ENCODE measurements at places on chromosomes 11 and 22.

DNA sequence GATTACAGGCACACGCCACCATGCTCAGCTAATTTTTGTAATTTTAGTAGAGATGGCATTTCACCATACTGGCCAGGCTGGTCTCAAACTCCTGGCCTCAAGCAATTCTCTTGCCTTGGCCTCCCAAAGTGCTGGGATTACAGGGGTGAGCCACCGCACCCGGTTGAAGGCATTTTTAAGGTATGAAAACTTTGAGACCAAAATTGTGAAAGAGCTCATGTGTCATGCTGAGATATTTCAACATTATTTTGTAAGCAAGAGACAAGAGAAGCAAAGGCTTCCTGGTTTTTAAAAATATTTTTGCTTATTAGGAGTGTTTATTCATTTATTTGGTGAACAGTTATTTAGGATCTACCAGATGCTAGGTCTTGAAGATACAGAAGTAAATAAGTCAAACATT lies 6.8 kb downstream of the NHERF4 start:
- no peak for DNase-seq

DNA sequence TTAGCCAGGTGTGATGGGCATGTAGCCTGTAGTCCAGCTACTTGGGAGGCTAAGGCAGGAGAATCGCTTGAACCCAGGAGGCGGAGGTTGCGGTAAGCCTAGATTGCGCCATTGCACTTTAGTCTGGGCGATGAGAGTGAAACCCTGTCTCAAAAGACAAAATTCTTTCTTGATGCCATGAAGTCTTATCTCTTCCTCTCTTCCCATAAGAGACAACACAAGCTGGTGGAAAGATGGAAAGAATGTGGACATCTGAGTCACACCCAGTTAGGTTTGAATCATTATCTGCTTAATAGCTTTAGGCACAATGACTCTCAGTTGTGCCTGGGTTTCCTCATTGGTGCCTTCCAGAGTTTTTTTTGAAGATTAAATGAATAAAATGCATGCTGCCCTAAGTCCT lies 35.3 kb downstream of the KREMEN1 start:
- DNase-seq: no peak

- DNase-seq: no peak
Measured at GRCh38 chr11:10930224-10930971, 72.5 kb upstream of the ZBED5 start.

- no peak for DNase-seq
Measured at GRCh38 chr22:45552580-45553350, 50.1 kb downstream of the FBLN1 start.

DNA sequence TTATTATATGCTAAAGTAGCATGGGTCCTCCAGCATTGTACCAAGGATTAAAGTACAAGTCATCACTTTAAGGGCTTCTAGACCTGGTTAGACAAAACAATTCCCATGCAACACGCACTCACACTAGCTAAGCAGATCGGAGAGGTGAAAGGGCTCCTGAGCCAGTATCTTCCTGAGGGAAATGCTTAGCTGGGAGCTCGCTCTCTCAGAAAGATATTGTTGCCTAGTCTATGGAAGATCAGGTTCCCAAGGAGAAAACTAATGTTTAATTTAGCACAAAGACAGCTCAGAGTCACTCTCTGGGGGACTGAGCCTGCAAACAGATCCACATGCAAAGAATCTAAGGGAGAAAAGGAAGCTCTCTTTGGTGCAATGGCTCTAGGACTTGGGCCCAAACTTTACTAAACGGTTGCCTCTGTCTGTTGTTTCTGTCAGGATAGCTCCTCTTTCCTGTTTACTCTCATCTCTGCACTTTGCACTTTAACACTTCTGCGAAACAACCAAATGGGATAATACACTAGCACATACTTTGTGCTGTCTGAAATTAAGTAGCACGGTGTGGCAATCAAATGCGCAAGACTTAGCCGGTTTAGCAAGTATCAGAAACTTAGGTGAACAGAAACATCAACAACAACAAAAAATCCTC lies 10.7 kb downstream of the MAML2 start:
- DNase-seq: no peak

GRCh38 chr22:21752276-21752675 lies 16.7 kb upstream of the YPEL1 start:
- DNase-seq: no peak

DNA sequence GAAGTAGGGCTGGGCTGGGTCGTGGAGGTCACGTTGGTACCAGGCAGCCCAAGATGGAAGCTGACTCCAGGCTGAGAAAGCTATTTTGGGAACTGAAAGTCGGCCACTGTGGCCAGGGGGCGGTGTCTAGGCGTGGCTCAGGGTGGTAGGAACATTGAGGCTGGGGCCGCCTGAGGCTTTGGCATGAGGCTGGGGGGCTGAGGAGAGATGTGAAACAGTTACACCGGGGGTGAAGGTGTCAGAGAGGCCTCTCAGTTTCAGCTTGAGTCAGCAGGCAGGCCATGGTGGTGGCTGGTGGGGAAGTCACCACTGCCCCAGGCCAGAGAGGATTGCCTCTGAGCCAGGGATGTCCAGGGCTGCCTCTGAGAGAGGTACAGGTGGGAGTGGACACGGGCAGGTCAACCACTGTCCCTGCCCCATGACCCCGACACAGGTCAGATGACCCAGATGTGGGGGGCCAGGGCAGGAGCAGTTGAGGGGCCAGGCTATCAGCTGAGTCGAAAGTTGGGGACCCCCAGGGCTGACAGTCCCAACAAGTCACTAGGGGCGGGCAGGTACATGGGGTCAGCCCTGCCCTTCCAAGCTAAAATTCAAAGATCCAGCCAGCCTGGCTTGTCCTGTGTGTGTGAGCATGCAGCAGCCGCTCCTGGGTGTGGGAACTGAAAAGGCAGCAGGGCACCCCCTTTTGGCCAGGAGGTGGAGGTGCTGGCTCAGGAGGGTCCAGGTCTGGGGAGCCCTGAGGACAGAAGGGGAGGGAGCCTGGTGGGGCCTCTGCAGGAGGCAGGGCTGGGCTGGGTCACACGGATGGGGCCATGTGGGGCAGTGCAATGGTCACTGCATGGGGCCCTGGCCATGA lies 7.2 kb downstream of the KCNK7 start:
- DNase-seq: no peak

DNA sequence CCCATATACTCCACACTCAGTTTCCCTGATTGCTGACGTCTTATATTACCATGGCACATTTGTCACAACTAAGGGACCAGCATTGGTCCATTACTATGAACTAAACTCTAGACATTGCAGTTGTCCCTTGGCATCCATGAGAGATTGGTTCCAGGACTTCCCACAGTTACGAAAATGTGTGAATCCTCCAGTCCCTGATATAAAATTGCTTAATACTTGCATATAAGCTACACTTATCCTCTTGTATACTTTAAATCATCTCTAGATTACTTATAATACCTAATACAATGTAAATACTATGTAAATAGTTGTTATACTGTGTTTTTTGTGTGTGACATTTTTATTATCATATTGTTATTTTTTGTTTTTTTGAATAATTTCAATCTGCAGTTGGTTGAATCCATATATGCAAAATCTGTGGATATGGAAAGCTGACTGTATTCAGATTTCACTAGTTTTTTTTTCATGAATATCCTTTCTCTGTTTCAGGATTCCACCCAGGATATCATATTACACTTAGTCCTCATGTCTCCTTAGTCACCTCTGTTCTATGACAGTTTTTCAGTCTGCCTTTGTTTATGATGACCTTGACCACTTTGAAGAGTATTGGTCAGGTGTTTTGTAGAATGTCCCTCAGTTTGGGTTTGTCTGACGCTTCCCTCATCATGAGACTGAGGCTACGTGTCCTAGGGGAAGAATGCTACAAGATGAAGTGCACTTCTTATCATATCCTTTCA lies 55.3 kb downstream of the INSC start:
- no peak for DNase-seq

DNA sequence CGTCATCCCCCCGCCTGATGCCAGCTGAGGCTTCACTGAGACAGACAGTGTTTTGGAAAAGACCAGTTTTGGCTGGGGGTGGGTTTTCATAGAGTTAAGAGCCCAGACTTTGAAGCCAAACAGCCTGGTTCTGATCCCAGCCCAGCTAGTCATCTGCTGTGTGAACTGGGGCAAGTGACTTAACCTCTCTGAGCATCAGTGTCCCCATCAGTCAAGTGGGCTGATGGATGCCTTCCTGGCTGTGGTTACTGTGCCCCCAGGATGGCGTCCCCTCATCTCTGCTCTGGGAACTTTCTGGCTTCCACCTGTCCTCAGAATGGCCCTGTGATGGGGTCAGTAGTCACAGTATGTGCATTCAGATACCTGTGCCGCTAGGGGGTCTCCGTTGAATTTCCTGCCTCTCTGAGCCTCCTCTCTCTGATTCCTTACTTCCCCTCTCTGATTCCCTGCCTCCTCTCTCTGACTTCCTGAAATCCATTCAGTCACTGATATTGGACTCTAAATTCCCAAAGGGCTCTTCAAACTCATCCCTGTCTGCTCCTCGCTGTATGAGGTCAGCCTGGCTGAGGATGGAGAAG lies 2.4 kb downstream of the RASD2 start:
- no peak for DNase-seq

DNA sequence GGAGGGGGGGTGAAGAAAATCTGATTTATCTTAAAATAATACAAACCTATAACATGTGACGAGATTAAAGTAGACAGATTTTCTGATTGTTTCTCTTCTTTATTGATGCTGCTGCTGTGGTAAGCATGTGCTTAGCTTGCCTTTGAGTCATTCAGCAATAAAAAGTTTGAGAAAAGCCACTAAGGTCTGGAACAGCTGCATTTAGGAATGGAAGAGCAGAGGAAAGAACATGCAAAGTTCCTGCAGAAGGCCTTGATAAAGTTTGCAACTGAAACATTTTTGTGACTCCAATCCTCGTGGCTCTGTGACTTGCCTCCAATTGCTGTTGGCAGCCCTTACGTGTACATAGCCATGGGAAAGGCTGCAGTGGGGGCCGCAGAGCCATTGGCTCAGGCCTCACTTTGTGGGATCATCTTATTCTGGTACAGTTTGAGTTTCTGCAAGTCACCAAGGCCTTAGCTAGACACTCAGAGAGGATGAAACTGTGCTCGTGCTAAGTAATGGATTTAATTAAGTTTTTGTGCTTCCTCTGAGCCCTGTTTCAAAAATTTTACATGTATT lies 370.2 kb downstream of the AASDHPPT start:
- DNase-seq: no peak

- DNase-seq: no peak
Measured at GRCh38 chr11:78420796-78421209, 3.2 kb upstream of the GAB2 start.

- no peak for DNase-seq
Measured at GRCh38 chr11:19669511-19669910, 43.1 kb upstream of the NAV2 start.

GRCh38 chr11:1230456-1231395 lies 7.9 kb downstream of the MUC5B start:
- DNase-seq: no peak

DNA sequence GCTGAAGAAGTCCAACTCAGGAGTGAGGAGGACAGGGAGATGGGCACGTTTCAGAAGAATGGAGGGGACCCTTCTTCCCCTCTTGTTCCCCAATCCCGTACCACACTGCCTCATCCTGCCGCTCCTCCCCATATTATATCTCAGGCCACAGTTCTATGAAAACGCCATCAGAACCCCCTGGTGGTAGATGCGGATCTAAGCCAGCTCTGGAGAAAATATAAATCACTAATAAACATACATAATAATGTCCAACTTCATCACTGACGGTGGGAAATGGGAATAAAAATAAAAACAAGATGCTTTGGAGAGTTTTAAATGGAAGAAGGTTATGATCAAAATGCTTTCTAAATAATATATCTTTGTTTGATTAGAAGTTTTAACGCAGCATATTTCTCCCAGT lies 400.3 kb downstream of the CADM1 start:
- DNase-seq: no peak

GRCh38 chr11:61860054-61860903 lies 31.1 kb downstream of the FADS3 start:
- no peak for DNase-seq

DNA sequence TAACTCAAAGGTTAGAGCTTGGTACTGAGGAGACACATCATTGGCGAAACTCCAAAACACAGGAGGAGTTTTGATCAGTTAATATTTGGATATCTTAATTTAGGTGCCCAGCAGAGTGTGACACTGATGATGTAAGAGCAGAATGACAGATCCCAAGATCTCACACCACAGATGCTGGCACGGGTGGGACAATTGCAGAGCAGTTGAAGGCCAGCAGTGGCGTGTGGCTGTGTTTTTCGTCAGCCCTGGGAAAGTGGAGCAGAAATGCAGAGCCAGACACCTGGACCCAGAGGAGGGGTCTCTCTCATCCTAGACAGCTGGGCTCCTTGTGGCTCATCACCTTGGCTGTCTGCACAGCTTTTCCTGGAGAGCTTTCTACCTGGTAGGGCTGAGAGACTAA lies 59.7 kb upstream of the CTTN start:
- no peak for DNase-seq

- DNase-seq: no peak
Measured at GRCh38 chr22:44244265-44244822, 63.6 kb downstream of the PARVG start.

DNA sequence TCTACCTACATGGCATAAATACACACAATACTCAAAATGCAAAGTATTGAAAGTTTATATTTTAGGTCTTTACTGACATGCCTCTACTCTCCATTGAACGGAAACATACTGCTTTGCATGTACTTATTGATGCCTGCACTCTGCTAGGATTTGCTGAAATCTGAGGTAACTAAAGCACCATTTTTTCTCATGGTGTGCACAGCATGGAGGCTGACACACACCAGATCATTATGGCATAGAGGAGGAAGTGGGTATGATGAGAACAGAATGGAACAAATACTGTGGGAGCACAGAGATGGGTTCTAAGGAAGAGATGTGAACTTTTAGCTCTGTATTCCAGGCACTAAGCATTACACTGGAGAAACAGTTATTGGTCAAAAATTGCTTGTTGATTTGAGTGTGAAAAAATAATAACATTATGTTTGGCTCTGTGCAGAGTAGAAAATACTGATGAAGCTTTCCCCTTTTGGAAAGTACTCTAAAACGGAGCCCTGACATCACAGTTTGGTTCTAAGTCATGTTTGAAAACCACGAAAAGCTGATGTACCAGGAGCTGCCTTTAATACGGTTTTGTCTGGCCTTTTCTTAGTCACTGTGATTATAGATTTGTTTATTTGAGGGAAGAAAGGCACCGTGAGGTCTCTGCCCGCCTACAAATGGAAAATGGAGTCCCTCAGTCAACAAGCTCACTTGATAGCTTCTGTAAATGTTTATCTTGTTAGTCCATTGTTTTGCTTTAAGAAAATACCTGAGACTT lies 5.6 kb downstream of the OR52R1 start:
- DNase-seq: no peak

- no peak for DNase-seq
Measured at GRCh38 chr11:18731441-18731840, 5.5 kb upstream of the IGSF22 start.

Measured in NCI-H1694 (cell line).